ENCODE measurements at places on chromosomes 1 and 21.

DNA sequence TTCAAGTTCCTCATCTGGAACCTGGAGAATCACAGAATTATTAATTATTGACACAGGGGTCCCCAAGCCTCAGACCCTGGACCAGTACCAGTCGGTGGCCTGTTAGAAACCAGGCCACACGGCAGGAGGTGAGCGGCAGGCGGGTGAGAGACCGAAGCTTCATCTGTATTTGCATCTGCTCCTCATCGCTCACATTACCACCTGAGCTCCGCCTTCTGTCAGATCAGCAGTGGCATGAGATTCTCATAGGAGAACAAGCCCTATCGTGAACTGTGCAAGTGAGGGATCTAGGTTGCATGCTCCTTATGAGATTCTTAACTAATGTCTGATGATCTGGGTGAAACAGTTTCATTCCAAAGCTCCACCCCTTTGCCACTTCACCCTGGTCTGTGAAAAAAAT is 125.9 kb downstream of the C1orf21 start:
- DNase-seq = no peak

DNA sequence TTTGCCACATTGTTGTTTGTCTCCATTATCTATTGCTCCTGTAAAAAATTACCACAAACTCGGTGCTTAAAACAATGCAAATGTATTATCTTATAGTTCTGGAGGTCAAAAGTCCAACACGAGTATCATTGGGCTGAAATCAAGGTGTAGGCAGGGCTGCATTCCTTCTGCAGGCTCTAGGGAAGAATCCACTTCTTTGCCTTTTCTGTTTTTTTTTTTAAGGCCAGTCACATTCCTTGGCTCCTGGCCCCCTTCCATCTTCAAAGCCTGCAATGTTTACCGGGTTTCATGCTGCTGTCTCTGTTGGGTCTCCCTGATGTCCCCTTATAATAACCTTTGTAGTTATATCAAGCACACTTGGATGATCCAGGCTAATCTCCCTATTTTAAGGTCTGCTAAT is 212.7 kb downstream of the PTBP2 start:
- DNase-seq = no peak

DNA sequence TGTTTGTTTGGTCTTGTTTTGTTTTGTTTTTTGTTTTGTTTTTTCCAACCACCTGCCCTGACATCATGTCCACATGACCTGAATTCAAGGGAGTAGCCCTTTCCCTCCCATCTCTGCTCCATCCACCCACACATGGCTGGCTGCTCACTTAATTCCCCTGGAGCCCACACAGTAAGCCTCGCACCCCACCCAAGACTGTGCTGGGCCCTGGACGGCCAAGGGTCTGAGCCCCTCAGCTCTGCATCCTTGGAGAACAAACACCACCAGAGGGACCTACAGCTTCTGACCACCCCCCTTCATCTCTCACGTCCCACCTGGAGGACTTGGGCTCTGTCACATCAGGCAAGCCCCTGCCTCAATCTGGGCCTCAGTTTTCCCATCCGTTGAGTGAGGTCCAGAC is 39.1 kb downstream of the MATN1 start:
- no peak for DNase-seq

DNA sequence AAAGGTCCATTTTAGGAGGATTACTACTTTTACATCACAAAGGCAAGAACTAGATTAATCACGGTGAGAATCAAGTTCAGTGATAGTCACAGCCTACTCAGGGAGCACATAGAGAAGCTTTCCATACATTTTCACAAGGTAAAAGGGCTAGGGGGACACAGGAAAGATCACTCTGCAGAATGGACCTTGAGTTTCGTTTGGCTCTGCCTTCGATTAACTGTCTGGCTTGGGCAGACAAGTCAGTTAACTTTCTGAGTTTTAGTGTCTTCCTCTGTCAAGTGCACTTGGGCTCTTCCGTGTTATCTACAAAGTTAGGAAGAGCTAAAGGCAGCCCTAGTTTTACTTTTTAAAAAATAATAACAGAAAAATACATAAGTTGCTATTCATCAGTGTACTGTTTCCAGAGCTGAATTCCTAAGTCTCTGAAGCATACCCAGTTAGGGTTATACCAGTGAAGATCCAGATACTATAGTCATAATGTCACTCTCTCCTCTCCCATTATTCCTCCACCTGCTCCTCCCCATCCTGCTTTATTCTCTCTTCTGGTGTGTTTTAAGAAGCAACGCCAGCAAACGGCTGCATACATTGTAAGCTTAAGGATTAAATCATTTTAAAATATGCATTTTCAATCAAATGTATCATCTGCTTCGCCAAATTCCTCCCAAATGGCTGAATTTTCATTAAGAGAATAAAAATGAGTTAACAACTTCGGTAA is 1.7 kb downstream of the CEP170 start:
- no peak for DNase-seq

Measured in H1 (cell line).